ENCODE measurements at places on chromosomes 2 and 18.
A peak's percentile ranks its signal among the peaks of the same experiment; 100 is the strongest.

GRCh38 chr2:128789221-128789620 lies 470.6 kb upstream of the HS6ST1 start:
- DNase-seq = no peak

GRCh38 chr2:197914778-197915177 lies 110.4 kb downstream of the PLCL1 start:
- DNase-seq = no peak

DNA sequence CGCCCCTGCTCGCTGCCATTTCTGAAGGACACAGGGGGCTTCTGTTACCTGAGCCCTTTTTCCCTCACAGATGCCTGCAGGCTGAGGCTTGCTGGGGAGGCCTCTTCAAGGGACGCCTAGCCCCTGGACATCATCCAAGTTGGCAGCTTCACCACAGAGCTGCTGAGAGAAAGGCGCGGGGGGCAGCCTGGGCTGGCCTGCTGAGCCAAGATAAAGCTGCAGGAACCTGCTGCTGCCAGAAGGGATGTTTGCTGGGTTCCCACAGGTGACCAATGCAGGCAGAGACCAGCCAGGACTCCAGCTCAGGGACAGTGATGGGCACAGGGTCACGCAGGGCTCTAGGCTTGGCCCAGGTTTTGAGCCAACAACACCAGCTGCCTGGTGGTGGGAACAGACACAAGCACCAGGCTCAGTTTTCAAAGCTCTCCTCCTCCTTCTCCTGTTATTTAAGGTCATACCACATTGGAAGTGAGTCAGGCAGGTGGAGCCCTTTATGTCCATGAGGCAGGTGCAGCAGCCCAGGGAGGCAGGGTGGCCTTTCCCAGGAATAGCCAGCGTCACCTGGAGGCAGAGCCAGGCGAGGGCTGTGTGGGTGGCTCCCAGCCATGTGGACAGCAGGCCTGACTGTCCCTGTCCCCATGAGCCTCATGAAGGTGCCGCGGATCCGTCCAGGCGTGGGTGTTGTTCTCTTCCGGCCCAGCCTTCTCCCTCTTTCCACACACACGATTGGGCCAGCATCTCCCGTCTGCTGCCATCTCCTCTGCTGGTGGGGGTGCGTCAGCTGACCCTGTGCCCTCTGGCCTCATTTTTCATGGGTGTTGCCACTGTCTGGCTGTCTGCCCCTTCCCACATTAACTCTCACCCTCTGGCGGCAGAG lies 515.5 kb upstream of the MYT1L start:
- DNase-seq = no peak

DNA sequence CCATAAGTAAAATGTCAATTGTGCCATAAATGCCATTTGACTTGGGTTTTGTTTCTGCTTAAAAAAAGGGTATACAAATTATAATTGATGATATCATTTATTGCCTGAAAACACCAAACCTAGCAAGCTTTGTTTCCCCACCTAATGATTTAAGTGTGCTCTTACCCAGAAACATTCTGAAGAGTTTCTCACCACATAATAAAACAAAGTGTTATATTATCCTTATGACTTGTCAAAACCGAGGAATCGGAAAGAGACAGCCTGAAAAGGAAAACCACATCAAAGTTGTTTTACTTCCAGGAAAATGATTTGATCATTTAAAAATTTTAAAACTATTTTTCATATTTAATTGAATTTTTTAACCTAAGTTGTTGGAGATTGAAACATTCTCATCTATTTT lies 170.5 kb upstream of the SLC39A10 start:
- DNase-seq = no peak

GRCh38 chr2:39128919-39129391 lies 8.1 kb upstream of the SOS1 start:
- peak; percentile 42 for DNase-seq

GRCh38 chr2:221514305-221515040 lies 57.6 kb downstream of the EPHA4 start:
- DNase-seq = no peak

GRCh38 chr2:103161456-103162289 lies 399.8 kb downstream of the TMEM182 start:
- no peak for DNase-seq
